Suprapubic skin (tissue), 4 donors: ENCODE measurements at places on chromosomes 1 and 21.

DNA sequence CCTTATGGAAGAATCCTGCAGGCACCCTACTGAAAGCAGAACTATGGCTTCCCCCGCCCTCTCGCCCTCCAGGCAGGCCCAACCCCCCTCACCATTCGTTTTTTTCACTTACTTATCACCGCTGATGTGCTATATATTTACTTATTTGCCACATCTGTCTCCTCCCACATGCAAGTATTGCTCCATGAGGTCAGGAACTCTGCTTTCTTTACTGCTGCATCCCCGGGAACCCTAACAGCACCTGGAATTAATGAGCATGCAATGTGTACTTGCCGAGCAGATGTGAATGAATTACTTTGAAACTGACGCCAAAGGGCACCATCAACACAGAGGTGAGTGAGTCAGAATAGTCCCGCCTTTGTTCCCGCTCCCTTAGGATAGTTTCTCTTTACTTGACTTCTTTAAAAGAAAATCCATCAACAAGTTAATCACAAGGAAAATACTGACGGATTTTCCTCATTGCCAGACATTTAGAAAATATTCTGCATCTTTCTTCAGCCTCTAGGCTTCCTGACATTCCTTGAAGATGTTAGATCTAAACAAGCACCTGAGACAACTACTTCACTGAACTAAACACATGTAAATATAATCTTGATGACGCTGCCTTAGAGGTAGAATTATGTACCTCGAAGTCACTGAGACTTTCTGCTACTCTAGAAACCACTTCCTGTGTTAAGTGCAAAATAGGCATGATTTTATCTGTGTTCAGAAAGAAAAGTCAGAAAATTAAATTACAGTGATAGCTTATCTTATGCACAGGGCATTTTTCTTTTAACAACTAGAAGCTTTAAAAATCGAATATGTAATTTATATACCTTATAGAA lies 17.5 kb upstream of the RAB4A start:
- H3K4me1 ChIP-seq = peaks cover 15% of the 10 kb centered on the region
- H3K4me3 ChIP-seq = no peak overlapping the region
- H3K36me3 ChIP-seq = no peaks in the 10 kb centered on the region
- no peak for DNase-seq
- H3K27ac ChIP-seq = peak overlapping the region; percentile 7

DNA sequence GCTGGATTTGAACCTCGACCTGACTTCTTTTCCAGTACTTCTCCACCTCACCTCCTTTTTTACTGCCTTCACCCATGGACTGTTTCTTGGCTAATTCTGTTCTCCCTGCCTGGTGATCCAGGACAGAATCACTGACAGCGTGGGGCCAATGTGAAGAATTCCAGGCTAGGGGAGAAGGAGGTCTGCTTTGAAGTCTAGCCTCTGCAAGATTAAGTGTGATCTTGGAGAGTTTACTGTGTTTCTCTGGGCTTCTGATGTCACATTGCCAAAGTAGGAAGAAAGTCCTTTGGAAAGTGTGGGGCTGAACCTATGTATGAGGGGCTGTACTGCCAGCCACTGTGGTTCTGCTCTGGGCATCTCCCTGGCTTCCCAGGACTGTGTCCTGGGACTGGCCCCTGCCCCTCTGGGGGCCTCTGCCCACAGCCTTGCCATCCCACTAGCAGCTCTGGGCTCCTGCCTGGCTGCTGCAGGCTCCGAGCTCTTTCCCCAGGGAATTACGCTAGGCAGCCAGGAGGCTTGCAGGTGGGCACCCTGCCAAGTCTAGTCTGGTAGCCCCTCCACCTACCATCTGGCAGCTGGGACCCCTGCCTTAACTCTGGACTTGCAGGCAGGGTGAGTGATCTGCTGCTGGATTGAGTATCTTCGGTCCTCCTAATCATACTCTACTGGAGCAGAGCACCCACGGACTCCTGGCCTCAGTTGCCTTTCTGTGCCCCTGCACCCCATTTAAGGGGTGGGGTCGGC lies 52.2 kb downstream of the YARS1 start:
- DNase-seq = no peak
- H3K4me3 ChIP-seq = no peak overlapping the region
- no peak overlapping the region for H3K27ac ChIP-seq
- H3K4me1 ChIP-seq = peaks cover 89% of the 10 kb centered on the region

DNA sequence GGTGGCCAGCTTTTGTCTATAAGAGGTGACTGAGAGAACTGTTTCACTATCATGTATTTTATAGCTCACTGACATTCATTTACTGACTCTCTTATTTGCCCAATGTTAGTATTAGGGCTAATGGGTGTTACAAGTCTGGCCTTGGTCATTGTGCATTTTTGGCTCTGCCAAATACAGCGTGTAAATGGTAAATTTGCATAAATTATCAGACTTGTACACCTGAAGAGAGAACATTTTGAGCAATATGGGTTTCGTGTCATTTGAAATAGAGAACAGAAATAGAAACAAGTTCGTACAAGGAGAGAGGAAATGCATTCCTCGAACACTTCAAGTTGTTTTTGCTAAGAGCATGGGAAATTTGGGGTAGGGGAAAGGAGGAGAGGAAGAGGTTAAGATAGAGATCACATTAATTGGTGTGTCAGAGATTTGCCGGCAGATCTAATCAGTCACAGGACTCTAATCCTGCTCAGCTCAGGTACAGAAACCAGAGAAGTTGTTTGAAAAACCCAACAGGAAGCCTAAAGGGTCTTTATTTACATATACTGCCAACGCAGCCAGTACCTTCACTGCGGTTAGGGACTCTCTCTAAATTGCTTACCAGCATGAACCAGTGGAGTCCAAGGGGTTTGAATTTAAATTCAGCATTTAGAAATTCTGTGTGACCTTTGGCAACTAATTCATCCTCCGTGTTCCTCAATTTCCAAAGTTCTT lies 261.5 kb downstream of the GPATCH2 start:
- no peak overlapping the region for H3K4me3 ChIP-seq
- H3K27ac ChIP-seq = no peak overlapping the region
- no peaks in the 10 kb centered on the region for H3K27me3 ChIP-seq
- DNase-seq = no peak
- no peaks in the 10 kb centered on the region for H3K4me1 ChIP-seq

DNA sequence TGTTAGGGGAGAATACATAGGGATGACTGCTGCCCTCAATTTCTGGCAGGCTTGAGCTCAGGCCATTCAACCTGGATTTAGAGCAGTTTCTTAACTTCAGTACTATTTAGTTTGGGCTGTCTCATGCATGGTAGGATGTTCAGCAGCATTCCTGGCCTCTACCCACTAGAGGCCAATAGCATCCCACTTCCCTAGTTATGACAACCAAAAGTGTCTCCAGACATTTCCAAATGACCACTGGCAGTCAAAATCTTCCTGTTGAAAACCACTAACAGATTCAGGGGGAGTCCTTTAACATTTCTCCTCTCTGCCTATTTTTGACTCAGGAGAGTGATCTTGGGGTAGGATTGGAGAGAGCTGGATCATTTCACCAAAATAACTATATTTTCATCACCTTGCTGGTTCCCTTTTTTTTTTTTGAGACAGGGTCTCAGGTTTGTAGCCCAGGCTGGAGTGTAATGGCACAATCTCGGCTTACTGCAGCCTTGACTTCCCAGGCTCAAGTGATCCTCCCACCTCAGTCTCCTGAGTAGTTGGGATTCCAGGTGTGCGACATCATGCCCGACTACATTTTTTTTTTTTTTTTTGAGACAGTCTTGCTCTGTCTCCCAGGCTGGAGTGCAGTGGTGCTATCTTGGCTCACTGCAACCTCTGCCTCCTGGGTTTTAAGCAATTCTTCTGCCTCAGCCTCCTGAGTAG lies 8.7 kb downstream of the GNAT2 start:
- no peaks in the 10 kb centered on the region for H3K4me1 ChIP-seq
- H3K27ac ChIP-seq = no peak overlapping the region
- H3K4me3 ChIP-seq = no peak overlapping the region
- no peaks in the 10 kb centered on the region for H3K27me3 ChIP-seq
- no peaks in the 10 kb centered on the region for H3K36me3 ChIP-seq

GRCh38 chr1:209802117-209802779 lies 3.7 kb downstream of the IRF6 start:
- H3K36me3 ChIP-seq = no peaks in the 10 kb centered on the region
- H3K4me3 ChIP-seq = peak overlapping the region; percentile 64
- H3K27me3 ChIP-seq = no peaks in the 10 kb centered on the region
- no peak overlapping the region for H3K27ac ChIP-seq

GRCh38 chr1:180271272-180272255 lies 41.5 kb downstream of the LHX4 start:
- H3K4me1 ChIP-seq = no peaks in the 10 kb centered on the region
- no peak overlapping the region for H3K4me3 ChIP-seq
- no peaks in the 10 kb centered on the region for H3K27me3 ChIP-seq
- H3K27ac ChIP-seq = no peak overlapping the region

DNA sequence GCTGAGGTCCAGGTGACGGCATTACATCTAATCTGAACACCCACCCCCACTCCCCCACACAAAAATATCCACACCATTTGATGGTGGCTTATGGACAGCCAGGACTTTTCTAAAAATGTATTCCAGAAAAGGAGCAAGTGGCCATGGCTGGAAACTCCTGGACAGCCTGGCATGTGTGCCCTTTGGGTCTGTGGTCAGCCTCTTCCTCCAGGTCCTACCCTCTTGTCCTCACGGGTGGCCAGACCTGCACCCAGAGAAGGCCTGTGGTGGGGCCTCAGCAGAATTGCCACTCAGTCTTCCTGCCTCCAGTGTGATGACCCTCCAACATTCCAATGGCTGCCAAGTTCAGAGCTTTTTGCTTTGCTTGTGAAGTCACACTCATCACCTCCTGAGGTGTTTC lies 600.6 kb downstream of the AJAP1 start:
- H3K4me1 ChIP-seq = no peaks in the 10 kb centered on the region
- no peaks in the 10 kb centered on the region for H3K36me3 ChIP-seq
- no peak overlapping the region for H3K27ac ChIP-seq
- H3K27me3 ChIP-seq = no peaks in the 10 kb centered on the region

GRCh38 chr1:110370827-110371226 lies 20.0 kb downstream of the SLC16A4 start:
- no peak for DNase-seq
- H3K27me3 ChIP-seq = no peaks in the 10 kb centered on the region
- no peak overlapping the region for H3K4me3 ChIP-seq
- H3K27ac ChIP-seq = no peak overlapping the region
- no peaks in the 10 kb centered on the region for H3K4me1 ChIP-seq
- peaks cover 23% of the 10 kb centered on the region for H3K36me3 ChIP-seq

DNA sequence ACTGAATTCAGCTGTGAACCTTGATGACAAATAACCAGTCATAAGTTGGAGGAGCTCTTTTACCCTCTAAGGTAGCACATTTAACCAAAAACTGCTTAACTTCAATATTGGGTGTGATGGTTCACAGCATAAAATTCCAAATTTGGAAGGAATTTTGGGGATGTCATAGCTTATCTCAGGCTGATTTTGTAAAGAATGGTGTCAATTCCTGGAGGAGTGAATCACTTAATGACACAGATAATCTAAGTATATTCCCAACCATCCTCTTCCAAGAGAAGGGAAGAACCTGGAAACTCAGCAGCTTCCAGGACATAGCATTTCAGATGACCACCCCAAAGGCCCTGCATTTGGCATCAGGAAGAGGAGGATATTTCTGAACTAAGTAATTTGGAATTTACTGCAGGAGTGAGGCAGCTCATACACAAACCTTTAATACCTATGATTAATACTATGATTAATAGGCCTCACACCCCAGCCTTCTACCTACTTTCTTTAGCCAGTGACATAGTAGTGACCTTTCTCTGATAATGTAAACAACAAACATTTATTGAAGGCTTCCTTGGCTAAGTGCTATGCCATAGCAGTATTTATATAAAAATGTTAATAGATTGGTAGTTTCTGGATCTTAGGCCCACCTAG lies 14.5 kb downstream of the GLUL start:
- H3K27ac ChIP-seq = no peak overlapping the region
- H3K4me1 ChIP-seq = no peaks in the 10 kb centered on the region
- H3K27me3 ChIP-seq = no peaks in the 10 kb centered on the region
- H3K4me3 ChIP-seq = no peak overlapping the region
- H3K36me3 ChIP-seq = peaks cover 4% of the 10 kb centered on the region
- no peak for DNase-seq

DNA sequence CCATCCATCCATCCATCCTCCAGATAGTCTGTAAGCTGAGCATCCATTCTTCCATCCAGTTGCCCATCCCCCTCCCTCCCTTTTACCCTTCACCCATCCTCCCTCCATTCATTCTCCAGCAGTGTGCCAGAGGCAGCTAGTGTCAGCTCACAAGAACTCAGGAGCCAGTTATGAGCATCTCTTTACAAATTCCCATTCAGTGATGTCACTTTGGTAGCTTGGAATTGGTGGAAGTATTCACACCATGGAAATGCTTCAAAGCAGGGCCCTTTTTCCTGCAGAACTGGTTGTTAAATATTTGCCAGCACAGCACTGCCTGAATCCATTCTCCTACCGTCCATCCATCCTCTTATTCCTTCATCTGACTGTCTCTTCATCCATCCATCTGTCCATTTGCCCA lies 72.5 kb downstream of the ARHGEF10L start:
- H3K36me3 ChIP-seq = peaks cover 46% of the 10 kb centered on the region
- H3K4me1 ChIP-seq = no peaks in the 10 kb centered on the region
- H3K27ac ChIP-seq = no peak overlapping the region
- no peak for DNase-seq
- no peaks in the 10 kb centered on the region for H3K27me3 ChIP-seq
- no peak overlapping the region for H3K4me3 ChIP-seq

- H3K4me3 ChIP-seq = no peak overlapping the region
- no peak overlapping the region for H3K27ac ChIP-seq
- peaks cover 23% of the 10 kb centered on the region for H3K27me3 ChIP-seq
Measured at GRCh38 chr1:175045519-175045918, 22.1 kb upstream of the TNN start.

DNA sequence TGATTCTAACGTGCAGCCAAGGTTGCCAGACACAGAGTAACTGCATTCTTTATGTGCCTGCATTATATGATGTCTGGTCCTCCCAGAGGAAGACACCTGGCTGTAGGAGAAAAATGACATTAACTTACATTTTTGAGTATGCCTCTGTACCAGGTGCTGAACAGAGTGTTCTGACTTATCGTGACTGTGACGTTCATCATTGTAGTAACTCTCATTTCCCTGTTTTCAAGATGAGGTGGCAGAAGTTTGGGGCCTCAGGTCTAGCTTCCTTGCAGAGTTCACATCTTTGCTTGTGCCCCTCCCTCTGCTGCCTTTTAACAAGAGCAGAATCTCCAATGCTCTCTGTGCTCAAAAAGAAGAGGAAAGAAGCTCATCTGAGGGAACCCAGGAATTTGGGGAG lies 488.0 kb downstream of the AJAP1 start:
- H3K27me3 ChIP-seq = peaks cover 37% of the 10 kb centered on the region
- no peak overlapping the region for H3K27ac ChIP-seq
- DNase-seq = no peak
- no peaks in the 10 kb centered on the region for H3K36me3 ChIP-seq
